Stimulated activated CD8-positive, alpha-beta memory T cell treated with anti-CD3 and anti-CD28 coated beads, Interleukin-4, amount 100 ng/mL, for 1 hour (primary cell): ENCODE measurements at places on chromosomes 5 and 9.

DNA sequence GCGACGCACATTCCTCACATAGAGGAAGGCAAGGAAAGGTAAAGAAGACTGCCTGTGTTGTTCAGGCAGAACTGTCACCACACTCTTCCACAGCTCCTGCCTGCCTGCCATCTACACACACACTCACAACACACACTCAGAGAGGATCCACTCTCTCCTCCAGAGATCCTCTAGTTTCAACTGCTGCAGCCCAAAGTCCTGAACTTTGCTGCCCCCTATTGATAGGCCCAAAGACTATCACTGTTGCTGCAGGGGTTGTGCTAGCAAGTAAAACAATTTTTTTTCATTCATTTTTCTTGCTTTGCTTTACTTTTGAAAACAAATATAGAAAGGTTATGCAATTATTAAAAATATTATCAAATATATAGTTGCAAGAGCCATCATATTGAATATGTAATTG, 5.9 kb upstream of the CFAP90 start:
- no peak for DNase-seq

- DNase-seq, result no peak
These were observed 370.0 kb downstream of the ZSWIM6 start for GRCh38 chr5:61701877-61702602.

DNA sequence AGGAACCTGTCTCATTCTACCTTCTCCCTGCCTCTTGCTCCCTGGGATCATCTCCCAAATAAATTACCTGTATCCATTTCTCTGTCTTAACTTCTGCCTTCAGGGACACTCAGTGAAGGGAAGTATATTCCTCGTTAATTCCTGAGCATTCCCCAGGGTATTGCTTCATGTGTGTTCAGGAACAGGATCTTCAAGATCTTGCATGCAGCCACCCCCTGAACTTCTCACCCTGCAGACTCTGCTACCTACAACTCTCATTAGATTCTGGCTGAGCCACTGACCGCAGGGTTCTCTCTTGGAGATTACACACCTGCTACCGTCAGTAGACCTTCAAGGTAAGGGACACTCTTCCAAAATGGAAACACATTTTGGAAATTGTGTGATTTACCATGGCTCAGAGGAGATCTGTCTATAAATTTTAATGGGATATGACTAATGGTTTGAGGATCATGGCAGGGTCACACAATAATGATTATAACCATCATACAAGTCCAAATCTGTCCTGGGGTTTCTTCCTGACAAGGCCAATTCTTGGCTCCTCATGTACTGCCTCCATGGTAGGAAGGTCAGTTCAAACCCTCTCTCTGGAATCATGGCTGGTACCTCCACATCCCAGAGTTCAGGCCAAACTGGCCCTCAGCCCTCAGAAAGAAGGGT, 38.9 kb upstream of the UGCG start:
- no peak for DNase-seq

DNA sequence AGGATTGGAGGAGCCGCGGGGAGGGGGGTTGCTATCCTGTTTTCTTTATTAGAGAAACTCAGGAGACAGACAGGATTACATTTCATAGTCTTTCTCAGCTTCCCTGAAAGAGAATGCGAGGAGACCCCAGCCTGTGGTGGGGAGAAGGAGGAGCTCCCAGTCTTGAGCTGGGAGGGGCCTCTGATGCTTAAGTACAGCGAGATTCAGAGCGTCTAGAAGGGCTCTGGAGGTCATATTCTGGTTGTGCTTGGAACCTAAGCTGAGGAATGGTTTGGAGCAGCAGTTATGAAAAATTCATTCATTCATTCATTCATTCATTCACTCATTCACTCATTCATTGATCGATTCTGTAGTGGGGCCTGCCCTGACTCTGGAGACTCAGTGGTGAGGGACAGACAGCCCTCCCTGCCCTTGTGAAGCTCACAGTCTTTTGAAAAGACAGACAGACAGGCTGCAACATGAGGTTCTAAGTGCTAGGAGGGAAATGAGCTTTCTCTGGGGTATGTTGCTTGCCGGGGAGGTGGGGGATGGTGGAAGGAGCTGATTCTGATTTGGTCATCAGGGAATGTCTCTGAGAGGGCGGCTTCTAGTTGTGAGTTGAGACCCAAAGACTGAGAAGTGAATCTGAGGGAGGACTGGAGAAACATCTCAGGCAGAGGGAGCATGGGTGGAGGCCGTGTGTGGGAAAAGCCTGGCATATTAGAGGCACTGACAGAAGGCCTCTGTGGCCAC, 2.5 kb upstream of the SPRY4 start:
- no peak for DNase-seq

GRCh38 chr5:1371218-1371971, 26.5 kb upstream of the CLPTM1L start:
- DNase-seq, result no peak

GRCh38 chr9:87206064-87206661, 258.9 kb upstream of the GAS1 start:
- no peak for DNase-seq

- no peak for DNase-seq
These were observed 306.9 kb downstream of the GLIS3 start for GRCh38 chr9:3992924-3993323.

- no peak for DNase-seq
These were observed 449.0 kb downstream of the CCDC171 start for GRCh38 chr9:16001856-16002255.

DNA sequence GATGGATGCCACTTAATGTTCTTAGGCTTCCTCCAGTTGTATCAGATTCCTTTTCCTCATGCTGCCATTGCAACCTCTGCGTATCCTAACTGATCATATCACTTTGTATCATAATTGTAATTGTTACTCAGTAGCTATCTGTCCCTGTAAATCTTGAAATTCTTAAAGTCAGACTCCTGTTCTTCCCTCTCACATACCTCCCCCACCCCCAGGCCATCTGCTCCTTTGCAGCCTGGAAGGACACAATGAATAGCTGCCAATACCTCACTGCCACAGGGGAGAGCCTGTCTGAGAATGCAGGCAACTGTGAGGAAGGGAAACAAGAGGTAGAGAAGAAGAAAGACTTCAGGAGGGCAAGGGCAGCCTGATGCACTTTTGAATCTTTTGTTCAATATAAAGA, 228.5 kb downstream of the ENC1 start:
- no peak for DNase-seq

DNA sequence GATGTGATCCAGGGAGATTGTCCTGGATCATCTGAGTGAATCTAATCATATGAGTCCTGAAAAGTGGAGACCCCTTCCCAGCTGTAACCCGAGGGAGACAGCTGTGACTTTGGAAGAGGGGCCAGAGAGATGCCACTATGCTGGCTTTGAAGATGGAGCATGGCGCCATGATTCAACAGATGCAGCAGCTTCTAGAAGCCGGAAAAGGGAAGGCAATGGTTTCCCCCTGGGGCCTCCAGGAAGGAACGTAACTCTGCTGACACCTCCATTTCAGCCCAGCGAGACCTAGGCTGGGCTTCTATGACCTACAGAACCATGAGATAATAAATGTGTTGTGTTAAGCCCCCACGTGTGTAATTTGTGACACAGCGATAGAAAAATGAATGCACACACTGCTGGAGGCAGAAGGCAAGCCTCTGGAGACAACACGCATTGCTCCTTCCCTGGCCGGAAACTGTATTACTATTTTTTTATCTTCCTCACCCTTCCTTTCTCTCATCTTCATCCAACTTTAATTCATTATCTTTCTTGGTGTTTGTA, 16.6 kb upstream of the SARDH start:
- no peak for DNase-seq

DNA sequence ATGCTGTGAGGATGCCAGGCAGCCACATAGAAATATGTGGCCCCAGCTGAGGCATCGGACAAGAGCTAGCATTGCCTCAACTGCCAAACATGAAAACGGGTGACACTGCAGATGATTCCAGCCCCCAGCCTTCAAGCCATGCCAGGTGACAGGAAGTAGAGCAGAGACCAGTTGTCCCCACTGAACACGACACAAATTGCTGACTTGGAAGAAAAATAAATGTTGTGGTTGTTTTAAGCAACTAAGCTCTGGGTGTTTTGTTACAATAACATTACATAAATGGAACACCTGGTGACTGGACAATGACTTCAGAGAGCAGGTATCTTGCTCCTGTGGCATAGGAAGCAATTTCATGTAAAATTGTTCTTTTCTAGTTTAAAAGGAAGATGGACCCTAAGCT, 154.2 kb downstream of the KIF4B start:
- no peak for DNase-seq

DNA sequence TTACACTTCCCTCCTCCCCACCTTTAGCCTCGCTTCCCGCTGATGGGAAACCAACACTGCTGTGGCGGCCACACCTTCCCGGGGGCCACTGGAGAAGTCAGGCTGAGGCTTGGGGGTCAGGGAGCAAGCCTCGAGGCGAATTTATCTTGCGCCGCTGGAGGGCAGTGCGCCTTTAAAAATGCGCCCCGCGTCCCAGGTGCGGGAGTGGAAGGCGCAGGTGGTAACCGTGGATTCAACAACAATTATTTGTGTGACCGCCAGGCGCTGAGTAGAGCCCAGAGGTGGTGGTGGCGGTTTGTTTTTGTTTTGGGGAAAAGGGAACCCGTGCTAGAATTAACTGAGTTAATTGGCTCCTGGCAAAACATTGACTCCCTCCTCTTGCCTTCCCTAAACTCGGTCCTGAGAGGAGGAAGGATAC, 1.1 kb downstream of the CFAP77 start:
- no peak for DNase-seq

DNA sequence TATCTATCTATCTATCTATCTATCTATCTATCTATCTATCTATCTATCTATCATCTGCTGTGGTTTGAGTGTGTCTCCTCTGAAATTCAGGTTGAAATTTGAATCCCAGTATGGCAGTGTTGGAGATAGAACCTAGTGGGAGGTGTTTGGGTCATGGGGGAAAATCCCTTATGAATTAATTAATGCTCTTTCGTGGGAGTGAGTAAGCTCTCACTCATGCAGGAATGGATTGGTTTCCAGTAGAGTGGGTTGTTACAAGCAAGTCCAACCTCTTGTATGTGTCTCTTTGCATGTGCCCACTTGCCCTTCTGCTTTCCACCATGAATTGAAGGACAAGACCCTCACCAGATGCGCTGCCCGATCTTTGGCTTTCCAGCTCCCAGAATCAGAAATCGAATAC, 113.0 kb downstream of the ANXA1 start:
- no peak for DNase-seq

- DNase-seq, result no peak
These were observed 448.8 kb downstream of the TLE4 start for GRCh38 chr9:80020530-80020929.

- DNase-seq, result no peak
These were observed 15.8 kb downstream of the EXOC3 start for GRCh38 chr5:458547-459353.

GRCh38 chr5:32852976-32853375, 141.9 kb downstream of the NPR3 start:
- no peak for DNase-seq

GRCh38 chr5:181062631-181063030, 22.6 kb downstream of the BTNL9 start:
- no peak for DNase-seq

- DNase-seq, result no peak
These were observed 109.9 kb downstream of the EDIL3 start for GRCh38 chr5:84274585-84275468.

DNA sequence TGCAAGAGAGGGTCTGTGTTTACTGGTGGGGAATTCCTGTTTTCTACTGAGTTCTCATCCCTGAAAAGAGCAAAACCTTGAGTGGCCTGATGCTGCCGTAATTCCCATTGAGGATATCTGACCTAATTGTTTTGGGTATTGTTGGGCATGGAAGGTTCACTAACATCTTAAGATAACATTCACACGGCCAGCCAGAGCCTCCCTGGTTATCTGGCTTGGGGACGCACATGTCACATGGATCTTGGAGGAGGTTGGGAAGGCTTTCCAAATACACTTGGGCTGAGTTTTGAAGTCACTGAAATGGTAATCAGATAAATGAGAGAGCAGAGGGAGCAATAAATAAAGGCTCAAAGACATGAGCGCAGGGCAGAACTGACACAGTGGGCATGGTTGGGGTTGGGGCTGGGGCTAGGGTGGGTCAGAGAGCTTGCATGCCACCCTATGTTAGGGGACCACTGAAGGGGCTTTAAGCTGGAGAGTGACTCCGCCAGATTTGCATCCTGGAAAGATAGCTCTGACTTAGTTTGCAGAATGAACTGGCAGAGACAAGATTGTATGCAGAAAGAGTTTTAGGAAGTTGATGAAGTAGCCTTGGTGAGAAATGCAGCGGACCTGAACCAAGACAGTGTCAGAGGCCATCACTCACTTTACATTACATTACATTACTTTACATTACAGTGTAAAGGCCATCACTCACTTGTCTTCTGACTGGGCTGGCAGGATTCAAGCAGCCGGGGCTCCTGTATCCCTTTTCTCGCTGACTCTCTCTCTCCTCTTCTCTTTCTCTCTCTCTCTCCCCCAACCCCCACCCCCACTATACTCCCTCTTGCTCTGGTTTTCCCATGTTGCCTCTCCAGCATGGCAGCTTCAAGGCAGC, 24.2 kb downstream of the SLC1A1 start:
- no peak for DNase-seq

- DNase-seq, result no peak
These were observed 55.2 kb downstream of the TRIP13 start for GRCh38 chr5:947626-948471.

DNA sequence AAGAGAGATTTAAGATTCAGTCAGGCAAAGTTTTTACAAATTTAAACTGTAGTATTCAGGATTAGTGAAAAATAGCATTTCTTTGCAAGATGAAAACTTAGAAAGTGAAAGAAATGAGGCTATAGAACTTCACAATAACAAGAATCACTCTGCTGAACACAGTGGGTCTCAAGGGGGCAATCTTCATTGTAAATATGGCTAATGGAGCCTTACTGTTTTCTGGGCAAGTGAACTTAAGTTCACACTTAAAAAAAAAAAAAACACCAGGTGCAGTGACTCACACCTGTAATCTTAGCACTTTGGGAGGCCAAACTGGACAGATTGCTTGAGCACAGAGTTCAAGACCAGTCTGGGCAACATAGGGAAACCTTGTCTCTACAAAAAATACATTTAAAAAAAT, 175.9 kb upstream of the SNX2 start:
- DNase-seq, result no peak

GRCh38 chr5:56094579-56095361, 100.0 kb upstream of the IL6ST start:
- no peak for DNase-seq

- no peak for DNase-seq
These were observed 43.5 kb upstream of the ANKDD1B start for GRCh38 chr5:75567710-75568109.

GRCh38 chr5:173972607-173972924, 16.4 kb upstream of the C5orf47 start:
- no peak for DNase-seq

DNA sequence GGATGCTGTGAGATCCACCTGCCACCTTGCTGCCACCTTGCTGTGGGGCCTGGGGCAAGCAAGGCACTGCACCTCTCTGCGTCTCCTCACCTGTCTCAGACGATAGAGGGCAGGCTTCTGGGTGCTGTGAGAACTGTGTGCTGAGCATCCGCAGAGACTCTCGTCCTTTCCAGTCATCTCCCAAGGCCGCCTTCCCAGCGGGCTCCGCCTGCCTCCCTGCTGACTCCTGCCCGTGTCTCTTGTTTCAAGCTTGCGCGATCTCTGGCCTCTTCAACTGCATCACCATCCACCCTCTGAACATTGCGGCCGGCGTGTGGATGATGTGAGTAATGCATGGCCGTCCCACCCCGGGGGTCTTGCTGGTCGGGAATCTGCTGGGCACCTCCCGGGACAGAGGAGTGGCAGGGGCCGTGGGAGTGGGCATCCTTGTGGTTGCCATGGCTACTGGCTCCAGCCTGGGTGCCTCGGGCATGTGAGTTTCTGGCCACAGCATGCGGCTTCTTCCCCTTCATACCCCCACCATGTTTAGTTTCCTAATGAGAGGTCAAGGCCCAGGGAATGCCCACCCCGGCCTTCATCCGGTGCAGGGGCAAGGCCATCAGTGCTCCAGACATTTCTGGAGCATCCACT, 3.6 kb downstream of the CACFD1 start:
- no peak for DNase-seq
